ENCODE measurements at places on chromosomes 6 and 20. TPM values are rescaled to one million over a fixed set of nuclear protein-coding genes. Genes with fewer than 3 reads are reported as not detected.

The NNAT gene
- 3.1 TPM for total RNA-seq

The SLC17A9 gene
- total RNA-seq: 12.4 TPM

The FOXA2 gene
- not detected for total RNA-seq

The JAG1 gene
- 278 TPM for total RNA-seq

The DYNLT2 gene
- total RNA-seq: 1.0 TPM

The BCAS1 gene
- total RNA-seq: 0.31 TPM

The ZC2HC1B gene
- total RNA-seq: not detected

The C20orf204 gene
- total RNA-seq: 0.99 TPM

The EYA2 gene
- 1.4 TPM for total RNA-seq

The CST1 gene
- not detected for total RNA-seq

The C20orf96 gene
- 10.7 TPM for total RNA-seq

The PRL gene
- not detected for total RNA-seq

The IPCEF1 gene
- total RNA-seq: 0.16 TPM

The FKBP1C gene
- 0.32 TPM for total RNA-seq

The SPAG4 gene
- 1.2 TPM for total RNA-seq

The STMND1 gene
- total RNA-seq: 0.16 TPM

The WFDC6 gene
- total RNA-seq: not detected

The TAF4 gene
- total RNA-seq: 11.8 TPM

The RPS6KA2 gene
- total RNA-seq: 33.5 TPM

The C6orf141 gene
- total RNA-seq: 0.55 TPM

The TM9SF4 gene
- 71.8 TPM for total RNA-seq

The RAMACL gene
- total RNA-seq: 1.3 TPM

The MCM9 gene
- total RNA-seq: 9.2 TPM

The POM121L2 gene
- total RNA-seq: not detected

The DDX39B gene
- total RNA-seq: 294 TPM

The POU3F2 gene
- total RNA-seq: 1.9 TPM

The ARFRP1 gene
- 32.5 TPM for total RNA-seq

The SLC24A3 gene
- total RNA-seq: 0.79 TPM

The THBS2 gene
- total RNA-seq: 260 TPM

The SLC16A10 gene
- 0.48 TPM for total RNA-seq

The HSF2 gene
- 9.2 TPM for total RNA-seq

The BPIFB2 gene
- total RNA-seq: not detected

The SLC32A1 gene
- total RNA-seq: not detected

The HNF4A gene
- total RNA-seq: not detected

The SMIM13 gene
- total RNA-seq: 24.2 TPM

The ELOVL2 gene
- 4.6 TPM for total RNA-seq

The TMEM217 gene
- 7.3 TPM for total RNA-seq

The FOXF2 gene
- total RNA-seq: 0.61 TPM

The FOXP4 gene
- 43.7 TPM for total RNA-seq

The ACTL10 gene
- 1.4 TPM for total RNA-seq

The CD24 gene
- total RNA-seq: 95.1 TPM

The MYT1 gene
- not detected for total RNA-seq

The PTCRA gene
- not detected for total RNA-seq

All from astrocyte (in vitro differentiated cells and primary cell).